ENCODE measurements at places on chromosomes 7 and 10.

- no peak for DNase-seq
These were observed 252.7 kb downstream of the KIF20B start for GRCh38 chr10:89954061-89954460.

DNA sequence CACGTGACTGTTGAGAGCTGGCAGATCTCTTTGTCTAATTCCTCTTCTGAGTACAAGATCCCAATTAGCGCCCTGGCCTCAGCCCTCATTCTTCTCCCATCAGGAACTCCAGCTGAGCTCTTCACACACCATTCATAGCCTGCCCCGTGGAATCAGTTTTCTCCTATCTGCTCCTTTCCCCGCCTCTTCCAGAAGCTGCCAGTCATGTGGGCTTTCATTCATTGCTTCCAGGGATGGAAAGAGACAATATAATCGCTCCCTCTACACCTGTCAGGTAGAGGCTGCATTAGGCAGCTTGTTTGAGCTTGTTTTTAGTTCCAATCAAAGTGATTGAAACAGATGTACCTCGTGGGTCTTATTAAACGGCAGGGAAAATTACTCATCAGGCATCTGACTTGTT lies 515.8 kb downstream of the TYW1 start:
- DNase-seq = peak; percentile 92

- DNase-seq = no peak
These were observed 227.4 kb upstream of the KAT6B start for GRCh38 chr10:74598891-74599566.

DNA sequence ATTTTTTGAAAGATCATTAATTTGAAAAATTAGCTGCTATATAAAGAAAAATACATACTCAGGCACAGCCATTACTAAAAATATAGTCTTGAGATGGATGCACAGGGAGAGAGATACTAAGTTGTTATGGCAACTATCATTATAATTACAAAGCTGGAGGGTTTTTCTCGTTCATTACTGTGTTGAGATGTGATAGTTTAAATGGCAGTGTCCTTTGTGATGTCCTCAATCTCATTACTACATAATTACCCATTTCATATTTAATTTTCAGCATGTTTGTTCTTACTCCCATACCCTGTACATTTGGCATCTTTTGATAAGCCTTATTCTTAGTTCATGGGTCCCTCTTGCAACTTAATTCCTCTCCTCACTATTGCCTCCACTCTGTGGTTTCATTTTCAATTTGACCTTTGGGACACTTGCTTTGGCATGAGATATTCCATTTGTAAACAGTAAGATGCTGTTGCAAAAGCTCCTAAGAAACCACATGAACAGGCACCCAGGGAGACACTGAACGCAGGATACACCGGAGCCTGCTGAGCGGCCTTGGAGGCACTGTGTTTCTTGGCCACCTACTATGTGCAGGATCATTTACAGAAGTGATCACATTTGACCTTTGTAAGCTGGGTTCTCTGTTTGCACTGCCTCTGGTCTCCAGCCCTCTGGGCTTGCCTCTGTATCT lies 4.8 kb upstream of the CPXM2 start:
- no peak for DNase-seq

DNA sequence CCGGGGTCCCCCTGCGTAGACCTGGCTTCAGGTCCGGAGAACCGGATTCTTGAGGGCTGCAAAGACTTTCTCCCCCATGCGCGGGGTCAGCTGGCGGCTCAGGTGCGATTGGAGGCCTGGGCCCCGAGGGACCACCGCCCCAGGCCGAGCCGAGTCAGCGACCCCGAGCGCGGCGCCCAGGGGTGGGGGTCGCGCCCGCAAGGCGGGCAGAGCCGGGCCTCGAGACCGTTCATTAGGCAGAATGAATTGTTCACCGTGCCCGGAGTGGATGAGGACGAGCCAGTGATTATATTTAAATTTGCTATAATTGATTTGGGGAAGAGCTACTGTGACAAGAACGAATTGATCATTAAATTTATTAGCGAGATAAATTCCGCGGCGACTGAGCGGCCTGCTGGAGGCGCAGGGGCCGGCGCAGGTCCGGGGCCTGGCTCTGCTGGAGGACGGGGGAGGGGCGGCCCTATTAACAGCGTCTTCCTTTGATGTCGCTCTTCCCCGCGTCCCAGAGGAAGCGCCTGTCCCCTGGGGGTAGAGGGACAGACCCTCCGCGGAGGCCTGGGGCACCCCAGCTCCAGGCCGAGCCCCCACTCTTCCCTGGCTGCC lies 7.5 kb downstream of the MNX1 start:
- no peak for DNase-seq

DNA sequence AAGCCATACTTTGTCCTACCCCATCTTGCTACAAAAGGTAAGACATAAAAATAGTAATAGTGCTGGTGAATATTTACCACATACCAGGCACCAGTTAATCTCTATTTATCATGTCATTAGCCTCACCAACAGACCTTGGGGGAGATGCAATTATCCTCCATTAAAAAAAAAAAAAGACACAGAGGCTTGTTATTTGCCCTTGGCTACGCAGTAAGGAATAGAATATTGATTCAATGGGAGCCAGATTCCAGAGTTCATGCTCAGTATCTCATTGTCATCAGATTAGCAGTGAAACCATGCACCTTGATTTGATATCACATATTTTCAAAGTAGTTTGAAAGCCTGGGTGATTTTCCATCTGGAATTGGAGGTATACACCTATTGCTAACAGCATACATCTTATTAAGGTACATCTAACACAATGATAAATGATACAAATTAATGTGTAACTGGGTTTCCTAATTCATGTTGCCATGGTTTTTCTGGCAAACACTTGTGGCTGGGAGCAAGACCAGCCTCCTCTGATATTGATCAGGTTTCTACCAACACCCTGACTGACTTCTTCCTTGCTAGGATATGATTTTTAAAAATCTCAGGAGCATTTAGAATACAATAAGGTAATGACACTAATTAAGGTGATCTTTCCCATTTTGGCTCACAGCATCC lies 67.1 kb upstream of the PRR15 start:
- DNase-seq = peak; percentile 70

DNA sequence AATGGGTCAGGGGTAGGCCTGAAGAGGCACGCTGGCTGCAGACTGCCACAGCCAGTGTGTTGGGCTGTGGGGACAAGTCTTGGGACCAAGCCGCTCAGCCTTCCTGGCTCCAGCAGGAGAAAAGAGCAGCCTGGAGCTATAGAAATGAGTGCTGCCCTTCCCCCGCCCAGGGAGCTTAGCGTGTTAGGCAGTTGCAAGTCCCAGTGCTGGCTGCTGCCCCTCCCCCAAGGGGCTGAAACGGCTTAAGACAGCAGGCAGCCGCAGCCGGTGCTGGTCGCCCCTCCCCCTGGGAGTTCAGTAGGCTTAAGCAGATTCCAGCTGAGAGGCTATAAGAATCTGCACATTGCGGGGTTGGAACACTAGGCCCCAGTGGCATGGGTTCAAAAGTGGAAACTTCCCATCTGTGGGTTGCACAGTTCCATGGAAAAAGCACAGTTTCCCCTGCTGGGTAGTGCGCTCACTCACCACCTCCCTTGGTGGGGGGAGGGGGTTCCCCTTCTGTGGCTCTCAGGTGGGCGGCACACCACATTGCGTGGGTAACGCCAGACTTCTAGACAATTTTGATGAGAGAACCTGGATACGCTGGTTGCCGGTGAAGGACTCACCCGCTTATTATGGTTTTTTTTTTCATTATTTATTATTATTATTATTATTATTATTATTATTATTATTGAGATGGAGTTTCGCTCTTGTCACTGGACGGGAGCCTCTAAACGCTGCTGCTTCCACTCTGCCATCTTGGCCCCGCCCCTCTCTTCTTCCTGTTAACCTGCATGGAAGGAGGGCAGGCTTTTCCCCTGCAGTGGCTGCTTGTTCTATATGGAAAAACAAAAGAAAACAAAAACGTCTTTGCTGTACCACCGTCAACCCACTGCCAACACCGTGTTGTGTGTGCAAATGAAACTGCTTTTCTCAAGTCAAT lies 151.1 kb downstream of the CXCL12 start:
- DNase-seq = no peak

DNA sequence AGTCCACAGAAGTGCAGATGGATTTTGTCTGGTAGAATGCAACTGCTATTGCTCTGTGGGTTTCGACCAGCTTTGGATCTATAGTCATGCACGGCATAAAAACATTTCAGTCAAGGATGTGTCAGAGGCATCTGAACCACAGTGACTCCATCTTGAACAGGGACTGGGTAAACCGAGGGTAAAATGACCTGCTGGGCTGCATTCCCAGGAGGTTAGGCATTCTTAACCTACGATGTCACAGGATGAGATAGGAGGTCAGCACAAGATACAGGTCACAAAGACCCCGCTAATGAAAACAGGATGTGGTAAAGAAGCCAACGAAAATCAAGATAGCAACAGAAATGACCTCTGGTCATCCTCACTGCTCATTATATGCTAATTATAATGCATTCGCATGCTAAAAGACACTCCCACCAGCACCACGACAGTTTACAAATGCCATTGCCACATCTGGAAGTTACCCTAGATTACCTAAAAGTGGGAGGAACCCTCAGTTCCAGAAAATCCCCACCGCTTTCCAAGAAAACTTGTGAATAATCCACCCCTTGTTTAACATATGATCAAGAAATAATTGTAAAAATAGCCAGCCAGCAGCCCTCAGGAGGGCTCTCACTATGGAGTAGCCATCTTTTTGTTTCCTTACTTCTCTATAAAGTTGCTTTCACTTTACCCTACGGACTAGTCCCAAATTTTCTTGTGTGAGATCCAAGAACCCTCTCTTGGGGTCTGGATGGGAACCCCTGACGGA lies 50.7 kb upstream of the CPXM2 start:
- no peak for DNase-seq

DNA sequence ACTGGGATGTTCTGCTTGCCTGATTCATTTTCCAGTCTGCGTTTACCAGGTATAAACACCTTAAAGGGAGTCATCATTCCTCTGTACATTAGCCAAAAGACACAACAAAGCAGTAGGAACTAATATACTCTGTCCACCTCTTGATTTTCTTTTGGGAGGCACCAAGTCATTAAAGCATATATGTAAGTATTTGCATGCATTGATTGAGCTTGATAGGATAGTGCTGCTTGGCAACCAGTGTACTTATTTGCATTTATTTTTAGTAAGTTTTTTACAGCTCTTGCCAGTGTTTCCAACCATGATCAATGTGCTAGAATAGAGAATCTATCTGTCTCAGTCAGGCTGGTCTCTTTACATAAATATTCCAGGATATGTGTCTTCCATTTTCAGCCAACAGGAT lies 353.3 kb upstream of the SEMA3C start:
- DNase-seq = no peak

DNA sequence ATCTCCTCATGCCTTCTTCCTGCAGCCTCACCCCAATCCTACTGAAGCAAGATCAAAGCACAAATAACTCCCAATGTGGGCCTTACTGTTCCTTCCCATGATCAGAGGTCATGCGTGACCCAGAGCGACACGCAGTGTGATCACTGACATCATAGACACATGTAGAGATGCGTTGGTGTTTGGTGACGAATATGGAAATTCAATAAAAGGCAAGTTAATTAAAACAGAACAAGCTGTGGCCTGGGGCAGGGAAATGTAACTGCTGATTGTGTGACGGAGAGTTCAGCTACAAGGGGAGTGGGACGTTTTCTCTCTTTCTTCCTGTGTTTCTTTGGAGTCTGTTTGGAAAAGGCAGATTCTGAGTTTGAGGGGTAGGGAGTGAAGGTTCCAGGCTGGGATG lies 34.8 kb upstream of the CARD11 start:
- no peak for DNase-seq

- DNase-seq = no peak
These were observed 148.1 kb downstream of the SLC25A13 start for GRCh38 chr7:96173781-96174180.

- DNase-seq = no peak
These were observed 11.8 kb downstream of the BZW2 start for GRCh38 chr7:16657656-16658279.

- DNase-seq = no peak
These were observed 17.4 kb downstream of the BNIP3 start for GRCh38 chr10:131964298-131964697.

DNA sequence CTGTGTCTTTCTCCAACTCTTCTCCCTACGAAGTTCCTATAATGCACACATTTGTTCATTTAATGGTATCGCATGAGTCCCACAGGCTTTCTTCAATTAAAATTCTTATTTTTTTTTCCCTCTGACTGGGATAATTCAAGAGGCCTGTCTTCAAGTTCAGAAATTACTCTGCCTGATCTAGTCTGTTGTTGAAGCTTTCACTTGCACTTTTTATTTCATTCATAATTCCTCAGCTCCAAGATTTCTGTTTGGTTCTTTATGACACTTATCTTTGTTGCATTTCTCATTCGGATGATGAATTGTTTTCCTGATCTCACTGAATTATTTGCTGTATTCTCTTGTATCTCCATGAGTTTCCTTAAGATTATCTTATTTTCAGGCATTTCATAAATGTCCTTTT lies 103.9 kb downstream of the RSU1 start:
- DNase-seq = no peak

- DNase-seq = no peak
These were observed 196.9 kb upstream of the RHOBTB1 start for GRCh38 chr10:61140765-61141392.

- DNase-seq = no peak
These were observed 109.0 kb downstream of the ZMYND11 start for GRCh38 chr10:244227-244626.

- DNase-seq = no peak
These were observed at the start of gene GALNT17 for GRCh38 chr7:71132127-71132376. TSS of gene GALNT17 (plus strand) at chr7:71132144.

GRCh38 chr7:26587536-26587935 lies 276.9 kb downstream of the SKAP2 start:
- DNase-seq = no peak

DNA sequence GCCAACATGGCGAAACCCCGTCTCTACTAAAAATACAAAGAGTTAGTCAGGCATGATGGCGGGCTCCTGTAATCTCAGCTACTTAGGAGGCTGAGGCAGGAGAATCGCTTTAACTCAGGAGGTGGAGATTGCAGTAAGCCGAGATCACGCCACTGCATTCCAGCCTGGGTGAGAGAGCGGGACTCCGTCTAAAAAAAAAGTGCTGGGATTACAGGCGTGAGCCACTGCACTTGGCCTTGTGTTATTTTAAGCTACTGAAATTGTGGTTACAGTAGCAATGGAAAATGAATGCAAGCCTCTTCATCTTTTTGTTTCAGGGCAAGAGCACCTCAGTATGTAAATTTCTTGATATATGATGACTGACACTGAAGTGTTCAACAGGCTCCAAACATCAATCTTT lies 106.4 kb upstream of the IMMP2L start:
- no peak for DNase-seq

GRCh38 chr7:116524609-116525297 lies at the start of gene CAV1:
TSS of gene CAV1 (plus strand) at chr7:116525036. CDS start at chr7:116525063, 27 bp downstream.
- DNase-seq = no peak

- DNase-seq = no peak
These were observed 14.7 kb downstream of the FAM241B start for GRCh38 chr10:69644658-69645295.

- DNase-seq = no peak
These were observed at the start of gene ATG9B for GRCh38 chr7:151024435-151025056. TSS of gene ATG9B (minus strand) at chr7:151024494. CDS start at chr7:151024423, 71 bp downstream.

GRCh38 chr10:123381224-123381623 lies 227.0 kb downstream of the BUB3 start:
- no peak for DNase-seq

Data from NCI-H1930 (cell line).